ENCODE measurements at places on chromosomes 1 and 21.

GRCh38 chr1:53850082-53850673 is 12.1 kb upstream of the NDC1 start:
- no peak for DNase-seq

- DNase-seq: no peak
Observed at GRCh38 chr1:7510389-7510931, 260.6 kb upstream of the VAMP3 start.

GRCh38 chr1:181390410-181391077 is 92.8 kb upstream of the CACNA1E start:
- DNase-seq: no peak

- DNase-seq: no peak
Observed at GRCh38 chr1:207672522-207673130, 27.7 kb downstream of the CR1L start.

GRCh38 chr1:112704934-112705627 is 1.8 kb downstream of the RHOC start:
- DNase-seq: peak; percentile 66

DNA sequence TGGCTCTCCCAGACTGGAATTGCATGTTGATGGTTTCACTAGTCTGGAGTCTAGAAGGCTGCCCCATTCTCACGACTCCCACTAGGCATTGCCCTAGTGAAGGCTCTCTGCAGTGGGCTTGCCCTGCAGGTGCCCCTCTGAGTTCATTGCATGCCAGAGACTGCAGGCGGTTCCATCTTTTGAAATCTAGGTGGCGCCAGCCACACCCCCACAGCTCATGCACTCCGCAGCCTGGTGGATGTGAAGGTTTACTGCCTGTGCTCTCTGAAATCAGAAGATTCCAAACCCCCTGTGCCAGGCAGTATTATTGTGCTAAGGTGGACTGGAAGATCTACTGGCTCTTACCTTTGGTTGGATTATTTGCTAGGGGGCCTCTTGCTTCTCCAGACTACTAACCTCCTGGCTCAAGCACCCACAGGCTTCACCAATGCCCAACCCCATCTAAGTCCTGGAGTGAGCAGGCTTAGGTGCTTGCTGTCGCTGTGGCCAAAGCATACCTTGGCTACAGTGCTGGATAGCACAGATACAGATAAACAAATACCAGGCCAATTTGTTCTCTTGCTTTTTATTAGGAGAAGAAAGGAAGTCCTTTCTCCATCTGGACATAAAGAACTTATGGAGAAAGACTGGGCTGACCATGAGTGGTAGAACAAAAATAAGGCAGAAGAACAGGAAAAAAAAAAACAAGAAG is 83.5 kb upstream of the SIM2 start:
- no peak for DNase-seq

DNA sequence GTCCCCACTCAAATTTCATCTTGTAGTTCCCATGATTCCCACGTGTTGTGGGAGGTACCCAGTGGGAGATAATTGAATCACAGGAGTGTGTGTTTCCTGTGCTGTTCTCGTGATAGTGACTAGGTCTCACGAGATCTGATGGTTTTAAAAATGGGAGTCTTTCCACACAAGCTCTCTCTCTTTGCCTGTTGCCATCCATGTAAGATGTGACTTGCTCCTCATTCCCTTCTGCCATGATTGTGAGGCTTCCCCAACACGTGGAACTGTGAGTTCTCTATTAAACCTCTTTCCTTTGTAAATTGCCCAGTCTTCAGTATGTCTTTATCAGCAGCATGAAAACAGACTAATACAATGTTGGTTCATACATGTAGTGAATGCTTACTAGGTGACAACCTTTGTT is 163.2 kb upstream of the PALMD start:
- DNase-seq: no peak

DNA sequence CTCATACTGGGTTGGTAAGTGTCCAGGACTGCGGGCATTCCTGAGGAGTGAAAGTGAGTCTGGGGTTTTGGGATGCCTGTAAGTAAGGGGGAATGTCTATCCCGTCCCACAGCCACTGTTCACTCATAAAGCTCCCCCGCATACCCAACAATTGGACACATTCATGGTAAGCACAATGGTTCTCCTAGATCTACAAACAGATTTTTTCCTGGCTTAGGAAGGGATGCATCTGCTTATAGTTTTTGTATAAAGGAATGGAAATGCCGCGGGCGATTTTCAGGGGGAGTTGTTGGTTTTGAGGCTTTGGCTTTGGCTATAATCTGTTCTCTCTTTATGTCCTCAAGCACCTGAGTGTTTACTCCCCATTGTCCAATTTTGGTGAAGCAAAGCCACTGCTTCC is 7.1 kb downstream of the ERVH48-1 start:
- no peak for DNase-seq

DNA sequence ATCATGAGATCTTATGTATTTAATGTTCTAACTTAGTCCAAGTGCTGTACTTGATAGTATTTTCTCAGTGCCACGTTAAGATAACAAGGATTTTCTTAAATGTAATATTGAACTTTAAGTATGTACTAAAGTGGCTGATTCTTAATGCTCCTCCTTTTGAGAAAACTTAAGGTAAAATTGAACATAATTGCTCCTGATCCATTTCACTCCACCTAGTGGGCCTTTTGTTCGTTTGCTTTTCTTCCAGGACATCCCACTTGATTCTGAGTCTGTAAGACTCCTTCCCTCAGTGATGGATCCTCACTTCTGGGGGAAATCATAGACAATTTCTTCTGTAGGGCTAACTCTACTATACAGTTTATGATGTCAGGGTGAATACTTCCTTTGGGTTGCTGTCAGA is 173.1 kb downstream of the LMO4 start:
- DNase-seq: peak; percentile 2

DNA sequence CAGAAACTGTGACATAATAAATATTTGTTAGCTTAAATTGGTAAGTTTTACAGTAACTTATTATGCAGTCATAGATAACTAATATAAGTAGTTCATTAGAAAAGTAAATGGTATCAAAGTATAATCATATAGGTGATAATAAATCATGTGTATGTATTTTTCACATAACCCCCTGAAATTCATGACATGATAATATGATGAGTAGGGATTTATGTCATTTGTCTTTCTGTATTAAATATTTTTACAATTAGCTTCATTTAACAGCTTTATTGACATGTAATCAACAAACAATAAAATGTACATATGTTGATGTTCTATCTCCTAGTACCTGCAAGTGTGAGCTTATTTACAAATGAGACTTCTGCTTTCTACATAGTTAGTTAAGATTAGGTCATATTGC is 9.8 kb upstream of the FCGR2A start:
- no peak for DNase-seq

DNA sequence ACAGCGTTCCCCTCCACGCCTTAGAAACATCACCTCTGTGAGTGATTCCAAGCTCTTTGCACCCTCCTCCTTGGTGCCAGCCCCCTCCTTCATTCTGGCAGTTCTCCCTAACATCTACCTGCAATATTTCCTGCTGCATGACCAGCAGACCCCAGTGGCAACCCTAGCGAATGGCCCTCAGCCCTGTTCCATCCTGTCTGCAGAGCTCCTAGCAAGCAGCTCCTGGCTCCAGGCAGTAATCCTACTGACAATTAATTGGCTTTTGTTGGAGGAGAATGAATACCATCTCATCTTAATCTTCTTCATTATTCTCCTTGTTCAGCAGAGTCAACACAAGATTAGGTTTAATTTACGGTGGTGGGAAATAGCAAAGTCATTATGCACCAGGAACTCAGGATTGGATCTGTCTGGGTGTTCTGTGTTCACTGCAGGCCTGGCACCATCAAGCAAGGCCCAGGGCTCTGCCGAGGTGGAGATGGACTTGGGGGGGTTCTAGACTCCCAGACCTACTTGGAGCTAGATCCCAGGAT is 12.4 kb downstream of the FBXO2 start:
- no peak for DNase-seq

DNA sequence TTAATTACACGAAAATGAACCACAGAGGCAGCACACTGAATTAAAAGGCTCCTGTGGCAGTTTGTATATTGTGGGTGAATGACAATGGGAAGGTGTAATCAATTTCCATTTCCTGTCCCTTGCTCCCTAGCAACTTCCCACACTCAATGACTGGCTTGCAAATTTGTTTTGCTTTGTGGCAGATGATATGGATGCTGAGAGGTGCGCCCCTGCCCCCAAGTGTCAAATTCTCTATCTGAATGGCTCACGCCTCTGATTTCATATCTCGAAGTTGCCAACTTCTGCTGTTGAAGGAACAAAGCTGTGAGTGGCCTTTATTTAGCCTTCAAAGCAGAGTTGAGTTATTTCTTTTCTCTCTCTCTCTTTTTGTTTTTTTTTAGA is 86.0 kb downstream of the FOXD2 start:
- DNase-seq: no peak

DNA sequence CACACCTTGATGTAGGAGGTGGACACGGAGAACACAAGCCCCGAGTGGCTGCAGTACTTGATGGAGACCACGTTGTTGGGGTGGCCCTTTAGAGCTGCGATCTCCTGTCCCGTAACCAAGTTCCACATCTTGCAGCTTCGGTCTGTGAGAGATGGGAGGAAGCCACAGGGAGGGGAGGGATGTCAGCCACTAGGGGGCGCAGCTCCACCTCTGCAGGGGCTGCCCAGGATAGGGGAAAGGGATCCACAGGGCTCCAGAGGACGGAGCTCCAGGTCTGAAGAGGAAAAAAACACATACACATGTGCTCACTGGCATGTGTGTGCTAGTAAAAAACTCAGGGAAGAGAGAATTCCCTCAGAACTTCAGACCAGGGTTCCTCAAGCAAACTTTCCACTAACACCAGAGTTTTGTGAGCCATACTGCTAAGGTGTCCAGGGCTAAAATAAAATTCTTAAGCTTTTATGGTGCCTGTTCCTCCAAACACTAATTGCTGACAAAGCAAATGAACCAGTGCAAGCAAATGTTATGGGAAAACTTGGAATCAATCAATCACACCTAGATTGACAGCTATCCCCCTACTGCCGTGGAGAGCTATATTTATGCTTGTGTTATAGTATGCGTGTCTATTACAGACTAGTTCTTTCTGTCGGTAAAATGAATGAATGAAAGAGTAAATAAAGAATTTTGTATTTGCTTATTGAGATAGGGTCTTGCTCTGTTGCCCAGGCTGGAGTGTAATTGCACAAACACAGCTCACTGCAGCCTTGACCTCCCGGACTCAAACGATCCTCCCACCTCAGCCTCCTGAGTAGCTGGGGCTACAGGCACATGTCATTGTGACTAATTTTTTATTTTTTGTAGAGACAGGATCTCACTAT is 43.7 kb downstream of the KIF21B start:
- peak; percentile 62 for DNase-seq

- DNase-seq: no peak
Observed at GRCh38 chr21:41507521-41508414, at the start of gene TMPRSS2. TSS of gene TMPRSS2 (minus strand) at chr21:41508158. CDS start at chr21:41498133, 10,025 bp downstream.

GRCh38 chr1:178275553-178275952 is 181.6 kb downstream of the RASAL2 start:
- DNase-seq: no peak

- no peak for DNase-seq
Observed at GRCh38 chr1:231934797-231935196, 308.2 kb downstream of the DISC1 start.

DNA sequence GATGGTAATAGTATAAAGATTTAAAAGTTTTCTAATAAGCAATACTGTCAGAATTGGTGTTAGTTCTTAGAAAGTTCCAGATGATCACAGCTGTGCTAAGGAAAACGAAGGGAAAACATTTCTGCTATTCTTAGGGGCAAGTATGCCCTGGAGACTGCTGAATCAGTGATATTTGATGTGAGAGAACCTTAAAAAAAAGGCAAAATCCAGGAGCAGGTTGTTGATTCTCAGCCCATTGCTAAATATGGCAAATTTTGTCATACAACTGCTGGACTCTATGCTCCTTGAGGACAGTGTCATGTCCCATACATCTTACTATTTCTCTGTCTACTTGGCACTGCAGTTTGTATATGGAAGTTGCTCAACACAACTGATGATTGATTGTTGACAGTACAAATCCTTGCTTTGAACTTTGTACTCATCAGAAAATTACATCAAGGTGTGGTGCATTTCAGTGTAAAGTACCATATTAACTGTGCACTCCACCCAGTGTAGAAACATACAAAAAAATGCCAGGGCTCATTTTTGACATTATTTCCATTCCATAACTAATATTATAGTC is 10.9 kb downstream of the CRCT1 start:
- DNase-seq: no peak

- DNase-seq: no peak
Observed at GRCh38 chr1:39590546-39590945, 14.0 kb upstream of the PABPC4 start.

DNA sequence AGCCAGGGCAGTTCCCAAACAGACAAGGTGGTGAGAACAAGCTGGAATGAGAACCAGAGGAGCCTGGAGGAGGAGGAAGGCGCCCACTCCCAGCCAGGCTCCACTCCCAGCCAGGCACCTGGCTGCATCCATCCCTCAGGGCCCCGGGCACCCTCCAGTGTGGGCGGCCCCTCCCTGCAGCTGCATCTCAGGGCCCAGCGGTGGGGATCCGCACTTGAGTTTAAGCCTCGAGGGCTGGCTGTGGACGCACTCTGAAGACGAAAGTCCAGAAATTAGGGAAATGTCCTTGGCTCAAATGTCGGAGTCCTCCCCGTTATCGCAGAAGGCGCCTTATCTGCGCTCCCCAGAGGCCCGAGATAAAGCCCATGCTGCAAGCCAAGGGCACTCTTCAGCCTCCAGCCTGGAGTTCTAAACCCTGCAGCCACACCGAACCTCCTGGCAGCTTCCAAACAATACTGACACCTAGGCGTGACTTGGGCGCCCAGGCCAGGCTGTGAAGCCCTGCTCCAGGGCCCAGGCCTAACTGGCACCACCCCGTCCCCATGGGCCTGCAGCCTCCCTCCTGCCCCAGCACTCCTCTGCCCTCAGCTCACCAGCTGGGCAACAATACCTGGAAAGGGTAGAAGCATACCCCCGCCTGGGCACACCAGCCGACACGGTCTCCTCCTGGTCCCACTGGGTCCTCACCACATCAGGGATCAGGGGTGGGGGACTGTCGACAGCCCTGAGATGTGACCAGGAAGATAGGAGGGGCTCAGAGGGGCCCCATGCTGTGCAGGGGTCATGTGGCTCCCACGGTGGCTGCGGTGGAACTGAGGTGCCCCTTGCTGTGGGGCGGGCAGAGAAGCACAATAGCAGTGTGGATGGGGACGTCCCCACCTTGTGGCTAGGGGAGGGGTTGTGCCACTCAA is 184.8 kb upstream of the VAMP3 start:
- no peak for DNase-seq

DNA sequence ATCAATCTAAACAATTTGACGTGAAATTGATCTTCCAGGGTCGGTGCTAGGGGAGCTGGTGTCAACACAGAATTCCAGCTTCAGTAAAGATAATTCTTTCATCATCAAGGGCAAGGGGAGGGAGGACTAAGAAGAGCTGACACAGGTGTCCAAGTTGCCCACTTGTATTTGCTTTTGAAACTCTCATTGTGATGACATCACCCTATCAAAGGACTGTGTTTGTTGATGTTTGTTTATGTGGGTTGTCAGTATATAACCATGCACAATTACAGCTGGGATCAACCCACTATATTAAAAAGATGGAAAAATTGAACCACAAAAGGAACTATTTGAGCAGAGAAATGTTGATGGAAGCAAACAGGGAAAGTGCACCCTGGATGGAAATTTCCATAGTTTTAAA is 48.8 kb downstream of the ZC3H11B start:
- DNase-seq: no peak

Data from CD4-positive, alpha-beta T cell treated with Interleukin-4 for 1 hour (primary cell).